ENCODE measurements at places on chromosomes 3 and 15.

DNA sequence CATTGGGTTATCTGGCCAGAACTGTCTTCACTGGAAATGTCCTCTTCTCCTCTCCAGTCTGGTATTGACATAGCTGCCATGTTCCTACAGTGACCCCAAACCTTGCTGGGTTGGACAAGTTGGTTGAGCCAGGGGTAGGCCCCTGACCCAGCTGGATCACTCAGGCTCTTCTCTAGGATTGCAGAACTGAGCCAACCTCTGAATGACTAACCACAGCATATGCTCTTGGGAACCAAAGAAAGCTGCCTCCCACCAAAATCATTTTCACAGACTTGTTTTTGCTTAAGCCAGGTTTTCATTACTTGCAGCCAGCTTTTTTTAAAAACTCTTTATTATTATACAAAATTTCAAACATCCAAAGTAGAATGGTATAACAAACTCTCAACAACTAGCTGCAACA lies 41.4 kb downstream of the FSIP1 start:
- no peak for DNase-seq

DNA sequence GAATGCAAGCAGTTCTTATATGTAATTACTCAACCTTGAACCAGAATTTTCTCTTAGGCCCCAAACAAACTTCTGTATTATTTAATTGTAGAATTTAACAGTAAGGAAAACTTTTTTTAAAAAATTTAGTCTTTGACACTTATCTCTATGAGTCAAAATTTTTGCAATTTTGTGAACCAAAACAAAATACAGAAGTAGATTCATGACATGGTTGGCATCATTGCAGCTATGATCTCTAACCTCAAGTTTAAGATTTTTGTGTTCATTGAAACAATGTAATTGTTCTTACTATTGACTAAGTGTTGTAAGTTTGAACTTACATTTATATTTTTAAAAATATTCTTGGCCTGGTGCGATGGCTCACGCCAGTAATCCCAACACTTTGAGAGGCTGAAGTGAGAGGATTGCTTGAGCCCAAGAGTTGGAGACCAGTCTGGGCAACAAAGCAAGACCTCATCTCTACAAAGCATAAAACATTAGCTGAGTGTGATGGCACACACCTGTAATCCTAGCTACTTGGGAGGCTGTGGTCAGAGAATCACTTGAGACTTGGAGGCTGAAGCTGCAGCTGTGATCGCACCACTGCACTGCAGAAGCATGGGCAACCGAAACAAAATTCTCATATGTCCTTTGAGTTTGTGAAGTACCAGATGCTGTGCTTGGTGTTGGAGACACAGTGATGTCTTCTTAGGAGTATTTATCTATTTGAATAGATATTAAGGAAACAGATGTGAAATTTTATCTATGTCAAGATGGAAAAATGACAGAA lies 39.7 kb downstream of the STT3B start:
- DNase-seq, result no peak

DNA sequence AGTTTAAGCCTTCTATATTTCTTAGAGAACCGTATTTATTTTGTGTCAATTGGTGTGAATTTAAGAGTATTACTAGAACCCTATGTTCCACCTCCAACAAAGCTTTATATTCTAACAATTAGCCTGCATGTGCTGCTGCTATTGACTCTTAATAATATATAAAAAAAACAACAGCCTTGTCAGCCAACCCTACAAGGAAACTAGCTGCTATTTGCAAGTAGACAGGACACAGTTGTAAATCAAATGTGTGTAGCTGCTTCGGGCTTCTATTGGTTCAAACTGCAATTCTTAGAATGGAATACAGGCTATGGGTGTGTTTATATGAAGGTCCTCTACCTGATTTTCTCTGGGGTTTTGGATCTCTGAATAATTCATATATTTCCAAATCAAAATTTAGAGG lies 60.7 kb downstream of the ZBTB20 start:
- DNase-seq, result no peak

- DNase-seq, result no peak
Observed at GRCh38 chr3:60573494-60573893, 677.8 kb downstream of the FHIT start.

GRCh38 chr15:55696221-55696620 lies 46.7 kb downstream of the PRTG start:
- DNase-seq, result no peak

DNA sequence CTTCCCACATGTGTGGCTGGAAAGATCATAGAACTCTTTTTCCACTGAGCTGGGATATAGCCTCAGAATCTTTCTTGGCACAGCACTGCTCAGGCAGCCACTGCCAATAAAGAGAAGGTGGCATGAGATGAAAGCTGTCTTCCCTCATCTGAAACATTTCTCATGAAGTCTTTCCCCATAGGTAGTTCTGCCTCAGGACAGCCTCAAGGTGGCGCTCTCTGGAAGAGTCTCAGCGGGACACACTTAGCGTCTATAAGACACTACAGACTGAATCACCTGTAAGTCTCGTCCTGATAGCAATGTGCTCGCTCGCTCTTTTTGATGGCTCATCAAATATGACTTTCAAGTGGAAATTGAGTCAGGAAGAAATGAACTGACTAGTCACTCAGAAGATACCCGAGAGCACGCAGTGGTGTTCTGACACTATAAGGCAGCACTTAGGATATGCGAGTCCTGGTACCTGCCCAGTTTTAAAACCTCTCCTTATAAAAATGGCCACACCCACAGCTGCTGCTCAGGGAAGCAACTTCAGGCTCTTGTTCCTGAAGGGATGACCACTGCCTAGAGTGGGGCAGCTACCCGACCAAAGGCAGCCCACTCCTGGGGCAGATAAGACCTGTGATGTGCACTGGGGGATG lies 269.5 kb downstream of the SUCLG2 start:
- peak; percentile 30 for DNase-seq

- no peak for DNase-seq
Observed at GRCh38 chr15:75483961-75484360, 32.5 kb upstream of the SIN3A start.

DNA sequence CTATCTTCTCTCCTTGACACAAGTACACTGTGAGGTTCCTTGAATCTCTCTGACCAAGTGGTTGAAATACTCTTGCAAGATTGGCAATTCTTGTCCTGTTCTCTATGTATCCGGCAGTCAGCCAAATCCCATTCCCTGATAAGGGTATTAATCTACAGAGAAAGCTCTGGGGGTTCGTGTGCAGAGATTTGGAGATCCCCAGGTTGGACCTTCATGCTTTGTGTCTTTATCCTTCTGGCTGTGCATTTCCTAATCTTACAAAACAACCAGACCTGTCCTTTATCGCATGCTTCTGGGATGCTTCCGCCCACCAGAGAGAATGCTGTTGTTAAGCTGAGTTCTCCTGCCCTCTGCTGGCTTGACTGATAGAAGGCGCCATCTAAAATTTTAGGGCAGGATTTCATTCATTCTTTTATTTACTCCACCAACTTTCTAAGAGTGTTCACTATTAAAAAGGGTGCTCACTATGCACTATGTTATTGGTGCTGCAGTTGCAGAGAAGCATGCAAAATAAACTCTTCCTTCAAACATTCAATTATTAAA lies 8.6 kb upstream of the SST start:
- no peak for DNase-seq

GRCh38 chr3:177196008-177196455 lies 1.2 kb downstream of the TBL1XR1 start:
- no peak for DNase-seq

- no peak for DNase-seq
Observed at GRCh38 chr15:71562251-71562650, 248.1 kb upstream of the NR2E3 start.

DNA sequence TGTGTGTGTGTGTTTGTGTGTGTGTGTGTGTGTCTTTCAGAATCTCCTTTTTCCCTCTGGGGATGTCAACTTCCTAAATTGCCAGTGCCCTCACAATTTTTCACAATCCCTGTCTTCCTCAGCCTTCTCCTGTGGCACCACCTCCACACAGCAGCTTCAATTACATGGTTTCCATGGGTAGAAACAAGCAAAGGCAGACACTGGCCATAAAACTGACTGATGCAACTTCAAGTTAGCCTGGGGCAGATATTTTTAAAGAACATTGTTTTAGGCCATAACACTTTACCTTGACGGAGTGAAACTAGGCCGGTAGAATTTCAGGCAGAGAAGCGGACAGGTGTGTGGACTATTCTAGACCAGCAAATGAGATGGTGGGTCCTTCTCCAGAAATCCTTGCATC lies 405.8 kb upstream of the SUCLG2 start:
- DNase-seq, result no peak

DNA sequence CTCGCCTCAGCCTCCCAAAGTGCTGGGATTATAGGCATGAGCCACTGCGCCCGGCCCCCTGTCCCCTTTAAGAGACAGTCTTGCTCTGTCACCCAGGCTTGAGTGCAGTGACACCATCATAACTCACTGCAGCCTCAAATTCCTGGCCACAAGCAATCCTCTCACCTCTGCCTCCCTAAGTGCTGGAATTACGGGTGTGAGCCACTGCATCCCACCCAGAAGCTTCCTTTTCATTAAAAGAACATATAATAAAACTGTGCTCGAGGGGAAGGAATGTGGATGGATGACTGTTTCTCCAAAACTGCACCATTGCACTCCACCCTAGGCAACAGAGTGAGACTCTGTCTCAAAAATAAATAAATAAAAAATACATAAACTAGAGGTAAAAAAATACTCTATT lies 70.1 kb downstream of the NCEH1 start:
- no peak for DNase-seq

GRCh38 chr15:46278062-46278461 lies 643.2 kb downstream of the SQOR start:
- DNase-seq, result no peak

GRCh38 chr15:52234596-52235541 lies 43.7 kb upstream of the GNB5 start:
- DNase-seq, result no peak

- no peak for DNase-seq
Observed at GRCh38 chr3:14405360-14406238, 3.2 kb downstream of the SLC6A6 start.

GRCh38 chr3:178631950-178632349 lies 95.7 kb downstream of the KCNMB2 start:
- DNase-seq, result no peak

DNA sequence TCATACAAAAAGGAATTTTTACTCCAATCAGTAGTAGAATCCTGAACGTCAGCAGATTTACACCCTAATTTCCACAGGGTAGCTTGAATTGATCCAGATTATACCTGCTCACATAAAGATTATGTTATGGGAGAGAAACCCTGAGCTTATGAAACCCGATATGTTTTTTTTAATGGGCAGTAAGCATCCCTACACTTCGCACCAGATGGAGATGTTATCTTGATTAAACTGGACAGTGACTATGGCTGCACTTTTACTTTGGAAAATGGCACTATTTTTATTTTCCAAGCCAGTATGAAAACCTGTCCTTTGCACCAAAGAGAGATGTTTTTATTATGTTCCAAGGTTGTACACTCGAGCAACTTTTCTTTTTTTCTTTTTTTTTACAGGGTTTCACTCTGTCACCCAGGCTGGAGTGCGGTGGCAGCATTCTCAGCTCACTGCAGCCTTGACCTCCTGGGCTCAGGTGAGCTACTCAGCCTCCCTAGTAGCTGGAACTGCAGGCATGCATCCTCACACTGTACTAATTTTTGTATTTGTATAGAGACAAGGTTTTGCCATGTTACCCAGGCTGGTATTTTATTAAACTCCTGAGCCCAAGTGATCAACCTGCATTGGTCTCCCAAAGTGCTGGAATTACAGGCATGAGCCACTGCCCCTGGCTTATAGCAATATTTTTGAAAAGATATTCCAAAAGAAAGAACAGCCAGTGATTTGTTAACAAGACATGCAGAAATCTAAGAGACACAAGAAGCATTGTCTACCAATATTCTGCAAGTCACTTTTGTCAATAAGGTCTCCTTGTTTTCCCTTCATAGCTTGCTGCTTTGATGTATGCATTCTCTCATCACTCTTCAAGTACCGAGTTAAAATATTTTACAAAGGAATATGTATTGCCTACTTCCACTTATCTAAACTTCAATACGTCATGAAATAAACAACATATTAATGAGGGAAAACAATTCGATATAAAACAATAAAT lies 1412.6 kb downstream of the ZPLD1 start:
- DNase-seq, result no peak

DNA sequence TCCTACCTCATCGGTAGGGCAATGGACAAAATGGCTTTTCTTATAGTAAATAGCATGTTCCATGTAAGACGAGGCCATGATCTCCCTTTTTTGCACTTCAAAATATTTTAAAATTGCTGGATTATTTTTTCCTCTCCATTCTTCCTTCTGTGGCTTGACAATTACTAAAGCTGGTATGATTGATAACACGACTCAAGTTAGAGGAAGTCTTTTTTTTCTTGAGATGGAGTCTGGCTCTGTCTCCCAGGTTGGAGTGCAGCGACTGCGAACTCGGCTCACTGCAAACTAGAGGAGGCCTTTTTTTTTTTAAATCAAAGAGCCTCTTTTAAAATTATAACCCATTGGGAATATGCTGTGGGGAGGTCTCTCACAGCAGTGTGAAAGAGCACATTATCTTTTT lies 124.5 kb upstream of the TBL1XR1 start:
- DNase-seq, result no peak

DNA sequence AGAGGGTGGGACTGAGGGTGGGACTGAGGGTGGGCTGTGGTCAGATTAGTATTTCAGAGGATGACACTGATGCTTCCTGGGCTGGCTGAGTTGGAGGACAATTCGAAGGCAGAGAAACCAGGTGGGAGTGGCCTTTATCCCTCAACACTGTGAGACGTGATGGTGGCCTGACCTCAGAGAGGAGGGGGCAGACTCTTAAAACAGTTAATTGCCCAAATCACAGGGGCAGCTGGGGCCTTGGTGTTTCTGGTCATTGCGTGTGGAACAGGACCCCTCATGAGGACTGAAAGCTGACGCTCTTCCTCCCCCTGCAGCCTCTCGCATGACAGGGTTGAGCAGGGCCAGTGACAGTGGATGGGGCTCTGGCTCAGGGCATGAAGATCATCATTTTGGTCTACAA lies 18.7 kb downstream of the DNASE1L3 start:
- no peak for DNase-seq

DNA sequence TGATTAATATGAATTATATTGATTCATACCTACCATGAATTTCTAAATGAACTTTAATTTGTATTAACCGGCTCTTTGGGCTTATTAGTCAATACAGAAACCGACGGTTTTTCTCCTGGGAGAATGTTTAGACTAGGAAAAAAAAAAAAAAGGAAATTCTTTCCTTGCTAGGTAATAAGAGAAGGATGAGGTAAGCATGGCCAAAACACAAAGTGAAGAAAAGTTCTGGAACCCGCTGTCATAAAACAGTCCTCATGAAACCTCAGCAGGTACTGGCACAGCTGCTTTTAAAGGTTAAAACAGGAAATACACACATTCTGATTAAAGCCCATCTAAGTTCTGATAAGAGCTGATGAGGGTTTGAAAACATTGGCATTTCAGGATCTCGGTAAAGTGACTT lies 30.8 kb upstream of the PSTPIP1 start:
- DNase-seq, result no peak
